Esophagus squamous epithelium (tissue), 5 donors: ENCODE measurements at places on chromosomes 5 and 9.
A peak's percentile ranks its signal among the peaks of the same experiment; 100 is the strongest.

DNA sequence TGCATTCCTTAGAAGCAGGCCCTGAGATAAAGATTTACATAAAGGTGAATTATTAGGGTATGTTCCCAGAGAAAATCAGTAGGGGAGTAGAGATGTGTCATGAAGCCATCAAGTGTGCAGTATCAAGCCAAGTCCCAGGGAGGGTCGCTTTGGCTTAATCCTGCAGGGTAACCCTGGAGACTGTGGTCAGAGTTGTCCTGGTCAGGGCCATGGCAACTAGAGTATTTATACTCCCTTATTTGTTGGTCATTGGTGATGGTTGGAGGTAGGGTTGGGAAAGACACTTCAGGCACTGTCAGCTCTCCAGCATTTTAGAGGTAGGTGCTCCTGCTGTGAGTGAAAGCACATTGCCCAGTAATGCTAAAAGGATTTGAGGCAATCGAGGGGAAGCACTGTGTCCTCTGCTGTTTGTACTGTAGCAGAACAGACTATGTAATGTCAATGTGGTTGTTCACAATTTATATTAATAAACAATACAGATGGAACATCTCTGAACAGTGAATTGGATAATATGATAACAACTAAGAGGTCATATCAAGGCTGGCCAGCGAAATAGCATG lies 108.9 kb downstream of the GDNF start:
- DNase-seq = no peak

DNA sequence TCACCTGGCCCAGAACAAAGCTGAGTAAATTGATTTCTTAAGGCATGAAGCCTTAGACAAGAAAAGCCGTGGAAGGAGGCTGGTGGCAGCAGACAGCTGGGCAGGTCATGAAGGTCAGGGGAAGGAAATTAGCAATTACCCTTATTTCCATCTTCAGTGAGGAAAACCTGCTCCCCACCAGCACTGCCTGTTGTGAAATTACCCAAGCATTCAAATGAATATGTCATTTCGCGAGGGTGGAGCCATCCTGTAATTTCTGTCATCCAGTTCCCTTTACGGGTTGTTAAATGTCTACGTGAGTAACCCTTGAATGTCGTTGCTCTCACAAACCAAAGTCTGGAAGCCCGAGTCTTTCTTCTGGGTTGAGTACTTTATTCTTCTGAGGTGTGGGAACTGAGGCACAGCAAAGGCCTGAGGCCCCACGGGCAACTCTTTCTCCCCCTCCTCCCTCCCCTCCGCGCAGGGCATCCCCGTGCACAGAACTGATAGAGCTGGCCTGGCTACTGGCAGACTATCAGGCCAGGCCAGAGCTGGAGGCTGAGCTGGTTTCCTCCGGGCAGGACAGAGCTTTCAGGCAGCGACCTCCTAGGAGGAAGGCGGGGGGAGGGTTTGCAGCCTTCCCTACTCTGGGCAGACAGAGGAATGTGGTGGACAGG lies 22.0 kb upstream of the AK3 start:
- no peak for DNase-seq

DNA sequence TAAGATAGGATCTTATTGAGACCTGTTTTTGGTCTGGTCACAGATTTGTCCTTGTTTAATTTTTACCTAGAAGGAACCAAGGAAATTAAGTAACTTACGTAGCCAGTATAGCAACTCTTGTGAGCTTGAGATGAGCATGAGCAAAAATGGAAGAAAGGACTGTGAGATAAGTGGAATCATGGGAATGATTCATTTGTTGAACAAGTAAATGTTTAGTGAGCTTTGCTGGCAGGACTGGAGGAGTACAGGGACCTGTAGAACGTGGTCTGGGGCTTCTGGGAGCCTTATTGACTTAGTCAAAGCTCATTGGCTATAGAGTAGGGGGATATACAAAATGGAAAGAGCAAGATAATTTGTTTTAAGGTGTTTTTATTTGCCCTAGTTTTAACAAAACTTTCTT lies 3.0 kb downstream of the RAD23B start:
- no peak for DNase-seq

- DNase-seq = no peak
These were observed 633.2 kb upstream of the FAM174A start for GRCh38 chr5:99901972-99902371.

GRCh38 chr5:150078802-150079689 lies 7.3 kb downstream of the CSF1R start:
- no peak for DNase-seq

- no peak for DNase-seq
These were observed at the start of gene PCDHA3 for GRCh38 chr5:140800816-140801493. TSS of gene PCDHA3 (plus strand) at chr5:140801057.

DNA sequence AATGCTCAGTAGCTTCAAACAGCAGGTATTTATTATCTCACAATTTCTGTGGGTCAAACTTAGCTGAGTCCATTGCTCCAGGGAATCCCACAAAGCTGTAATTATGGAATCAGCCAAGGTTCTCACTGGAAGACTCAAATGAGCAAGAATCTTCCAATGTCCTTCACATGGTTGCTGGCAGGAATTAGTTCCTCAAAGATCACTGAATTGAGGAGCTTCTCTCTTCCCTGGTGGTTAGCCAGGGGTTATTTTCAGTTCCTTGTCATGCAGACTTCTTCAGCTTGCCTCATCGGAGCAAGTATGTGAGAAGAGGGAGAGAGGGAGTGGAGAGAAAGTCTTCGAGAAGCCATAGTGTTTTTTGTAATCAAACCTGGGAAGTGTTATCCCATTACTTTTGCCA lies 2331.9 kb downstream of the MAT2B start:
- DNase-seq = no peak

- DNase-seq = no peak
These were observed 233.9 kb upstream of the ZNF608 start for GRCh38 chr5:124980163-124980941.

DNA sequence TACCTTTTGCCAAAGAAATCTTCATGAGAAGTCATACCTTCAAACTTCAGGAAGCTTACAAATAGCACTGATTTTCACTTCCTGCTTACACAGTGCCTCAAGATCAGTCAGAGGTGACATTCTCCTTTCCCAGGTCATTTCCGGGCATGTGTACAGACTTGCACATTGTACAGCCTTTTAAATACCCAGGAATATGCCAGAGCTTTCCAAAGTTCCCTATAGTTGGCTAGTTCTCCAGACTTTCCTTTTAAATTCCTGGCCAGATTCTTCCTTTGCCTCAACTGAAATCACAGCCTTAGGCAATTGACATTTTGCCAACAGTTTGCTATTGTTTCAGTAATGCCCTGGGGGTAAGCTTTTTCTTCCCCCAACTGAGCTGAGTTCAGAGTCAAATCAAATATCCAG lies 47.2 kb downstream of the RFX3 start:
- no peak for DNase-seq

- no peak for DNase-seq
These were observed 41.9 kb upstream of the RIC1 start for GRCh38 chr9:5587024-5587423.

DNA sequence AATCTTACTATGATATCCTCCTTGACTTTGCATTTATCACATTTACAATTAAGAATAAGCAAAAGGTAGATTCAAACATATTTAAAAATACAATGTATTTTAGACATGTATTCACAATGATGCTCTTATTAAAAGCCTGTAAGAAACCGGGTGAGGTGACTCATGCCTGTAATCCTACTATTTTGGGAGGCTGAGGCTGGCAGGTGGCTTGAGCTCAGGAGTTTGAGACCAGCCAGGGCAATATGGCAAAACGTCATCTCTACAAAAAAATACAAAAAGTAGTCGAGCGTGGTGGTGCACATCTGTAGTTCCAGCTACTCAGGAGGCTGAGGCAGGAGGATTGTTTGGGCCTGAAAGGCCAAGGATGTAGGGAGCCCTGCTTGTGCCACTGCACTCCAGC lies 618.4 kb downstream of the CDH18 start:
- DNase-seq = no peak

DNA sequence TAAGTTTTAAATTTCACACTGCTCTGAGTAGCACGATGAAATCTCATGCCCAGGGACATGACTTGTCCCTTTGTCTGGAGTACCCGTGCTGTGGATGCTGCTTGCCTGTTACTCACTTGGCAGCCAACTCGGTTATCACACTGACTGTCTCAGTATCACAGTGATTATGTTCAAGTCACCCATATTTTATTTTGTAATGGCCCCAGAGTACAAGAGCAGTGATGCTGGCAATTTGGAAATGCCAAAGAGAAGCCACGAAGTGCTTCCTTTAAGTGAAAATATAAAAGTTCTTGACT lies 22.8 kb upstream of the SCGB3A2 start:
- no peak for DNase-seq

DNA sequence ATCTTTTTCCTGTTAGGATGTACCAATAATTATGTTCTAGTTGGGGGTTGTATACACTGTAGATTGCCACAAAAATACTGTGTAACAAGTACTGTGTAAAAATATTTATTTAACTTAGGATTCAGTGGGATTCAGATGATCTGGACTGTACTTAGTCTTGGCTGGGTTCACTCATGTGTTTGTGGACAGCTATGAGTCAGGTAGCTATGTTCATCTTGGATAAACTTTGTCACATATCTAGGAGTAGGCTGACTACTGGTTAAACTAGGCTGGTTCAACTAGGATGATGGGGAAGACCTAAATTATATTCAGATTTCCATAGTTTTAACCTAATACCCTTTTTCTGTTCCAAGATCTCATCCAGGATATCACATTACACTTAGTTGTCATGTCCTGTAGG lies 32.1 kb upstream of the TNFSF15 start:
- DNase-seq = no peak

GRCh38 chr5:132431632-132432031 lies 58.9 kb downstream of the IRF1 start:
- DNase-seq = no peak

DNA sequence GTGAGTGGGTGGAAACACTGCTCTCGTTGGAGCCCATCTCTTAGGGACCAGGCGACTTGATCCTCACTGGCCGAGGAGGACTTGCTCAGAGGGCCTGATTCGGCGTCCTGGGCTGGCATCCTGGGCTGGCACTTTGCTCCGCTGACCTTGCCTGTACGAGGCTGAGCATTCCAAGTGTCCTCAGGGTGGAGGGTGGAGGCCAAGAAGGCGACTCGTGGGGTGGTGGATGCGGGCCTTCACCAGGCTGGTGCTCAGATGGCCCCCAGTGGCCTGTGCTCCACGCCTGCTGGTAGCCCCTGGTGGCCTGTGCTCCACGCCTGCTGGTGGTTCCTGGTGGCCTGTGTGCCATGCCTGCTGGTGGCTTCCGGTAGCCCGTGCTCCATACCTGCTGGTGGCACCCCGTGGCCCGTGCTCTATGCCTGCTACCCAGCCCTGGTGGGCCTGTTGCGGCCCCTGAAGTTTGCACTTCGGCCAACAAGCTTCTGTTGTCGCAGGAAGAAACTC lies 42.9 kb downstream of the PHF2 start:
- DNase-seq = no peak

DNA sequence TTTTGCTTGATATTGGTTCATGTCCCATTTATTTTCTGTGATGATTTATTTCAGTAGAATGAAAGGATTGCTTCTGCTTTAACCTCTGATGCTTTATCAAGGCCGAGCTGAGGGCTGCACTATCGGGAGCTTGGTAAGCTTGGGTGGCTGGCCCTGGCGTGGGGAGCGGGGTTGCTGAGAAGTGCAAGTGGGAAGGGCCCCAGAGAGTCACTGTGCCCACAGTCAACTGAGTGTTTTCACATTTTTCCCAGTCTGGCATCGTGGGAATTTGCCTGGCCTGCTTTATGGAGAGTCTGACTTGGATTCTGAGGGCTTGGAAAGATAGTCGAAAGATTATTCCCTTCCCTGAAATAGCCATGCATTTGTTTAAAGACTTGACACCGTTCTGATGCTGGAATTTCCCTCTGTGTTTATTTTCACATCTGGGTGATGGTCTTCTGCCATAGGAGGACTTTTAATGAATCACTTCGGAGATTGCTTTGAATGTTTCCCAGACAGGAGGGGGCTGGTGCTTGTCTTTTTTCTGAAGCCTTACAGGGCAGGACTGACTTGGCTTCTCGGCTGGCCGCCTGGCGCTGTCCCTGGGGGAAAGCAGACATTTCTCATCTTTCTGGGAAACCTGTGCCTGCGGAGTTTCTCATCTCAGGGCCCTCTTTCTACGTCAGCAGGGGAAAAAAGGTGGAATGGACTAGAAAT lies 139.0 kb downstream of the BOD1 start:
- no peak for DNase-seq

- peak; percentile 49 for DNase-seq
These were observed 45.4 kb downstream of the ANXA2R start for GRCh38 chr5:42994555-42995359.

DNA sequence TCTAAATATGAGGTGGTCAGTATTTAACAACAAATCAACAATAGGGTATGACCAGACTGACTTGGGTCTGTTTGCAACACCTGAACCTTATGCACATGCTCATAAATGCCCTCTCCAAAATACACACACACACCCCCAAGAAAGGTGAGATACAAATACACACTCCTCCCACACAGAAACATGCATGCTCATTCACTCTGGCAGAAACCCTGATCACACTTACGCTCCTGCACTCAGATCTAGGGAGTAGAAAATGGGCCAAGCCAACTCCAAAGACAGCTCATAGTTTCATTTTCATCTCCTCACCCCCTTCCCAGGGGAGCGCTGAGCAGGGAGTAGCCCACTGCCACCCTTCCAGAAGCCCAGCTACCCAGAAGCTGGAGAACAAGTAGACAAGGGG lies 11.3 kb downstream of the TRIM7 start:
- no peak for DNase-seq

GRCh38 chr5:83767409-83767992 lies 46.8 kb upstream of the HAPLN1 start:
- no peak for DNase-seq

- no peak for DNase-seq
These were observed 2019.9 kb downstream of the MAT2B start for GRCh38 chr5:165525271-165525670.

DNA sequence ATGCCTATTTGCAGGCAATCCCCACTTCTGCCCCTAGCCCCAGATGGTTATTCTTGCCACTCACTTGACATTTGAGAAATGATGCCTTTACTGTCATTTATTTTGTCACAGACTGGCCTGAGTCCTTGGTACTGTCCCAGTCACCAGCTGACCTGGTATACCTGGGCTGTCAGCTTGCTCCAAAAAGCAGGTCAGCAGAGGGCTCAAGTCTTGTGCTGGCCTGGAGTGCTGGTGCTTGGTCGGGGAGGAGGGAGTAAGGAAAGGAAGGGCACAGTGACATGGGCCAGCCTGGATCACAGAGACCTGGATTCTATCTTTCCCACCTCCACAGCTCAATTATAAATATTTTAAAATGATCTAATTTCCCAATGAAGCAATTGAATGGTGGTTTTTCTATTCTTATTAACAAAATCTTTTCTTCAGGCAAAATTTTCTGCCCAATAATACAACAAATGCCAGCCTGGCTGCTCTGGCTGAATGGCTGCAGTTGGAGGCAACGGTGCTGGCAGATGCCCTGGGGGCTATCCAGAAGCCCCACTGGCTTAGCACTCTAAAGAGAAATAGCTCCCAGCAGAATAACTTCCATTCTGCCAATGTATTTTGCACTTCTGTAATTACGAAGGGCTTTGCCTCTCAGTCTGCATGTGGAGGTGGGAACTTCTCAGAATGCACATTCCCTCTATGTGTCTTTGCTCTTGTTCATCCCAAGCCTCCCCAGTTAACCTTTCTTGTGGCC lies 160.6 kb downstream of the GADD45G start:
- DNase-seq = no peak

GRCh38 chr5:6905883-6906282 lies 192.7 kb downstream of the TENT4A start:
- DNase-seq = no peak
